Aorta (tissue), 5 donors: ENCODE measurements at places on chromosomes 7 and 10.

DNA sequence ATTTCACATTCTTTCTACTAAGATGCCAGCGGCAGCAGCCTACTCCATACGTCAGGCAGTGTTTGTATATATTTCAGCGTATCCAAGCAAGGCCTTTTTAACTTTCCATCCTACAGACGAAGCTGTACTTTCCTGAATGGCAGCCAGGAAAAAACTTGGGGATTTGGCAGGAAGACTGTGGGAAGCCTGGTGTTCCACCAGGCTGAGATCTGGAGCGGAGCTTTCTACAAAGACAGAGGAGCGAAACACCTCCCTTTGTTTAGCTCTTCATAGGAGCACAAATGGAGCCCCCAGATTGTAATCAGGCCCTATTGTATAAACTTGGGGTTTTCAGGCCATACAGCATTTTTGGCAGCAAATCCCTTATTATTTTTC, 143.8 kb downstream of the TES start:
- no peaks in the 10 kb centered on the region for H3K27me3 ChIP-seq
- peaks cover 7% of the 10 kb centered on the region for H3K4me1 ChIP-seq
- H3K36me3 ChIP-seq: no peaks in the 10 kb centered on the region
- H3K27ac ChIP-seq: peak overlapping the region; percentile 89
- peak; percentile 50 for DNase-seq

GRCh38 chr7:108824840-108825580, 255.3 kb downstream of the DNAJB9 start:
- no peaks in the 10 kb centered on the region for H3K4me1 ChIP-seq
- H3K36me3 ChIP-seq: no peaks in the 10 kb centered on the region
- H3K27me3 ChIP-seq: no peaks in the 10 kb centered on the region
- DNase-seq: peak; percentile 71
- no peak overlapping the region for H3K4me3 ChIP-seq
- H3K27ac ChIP-seq: no peak overlapping the region

DNA sequence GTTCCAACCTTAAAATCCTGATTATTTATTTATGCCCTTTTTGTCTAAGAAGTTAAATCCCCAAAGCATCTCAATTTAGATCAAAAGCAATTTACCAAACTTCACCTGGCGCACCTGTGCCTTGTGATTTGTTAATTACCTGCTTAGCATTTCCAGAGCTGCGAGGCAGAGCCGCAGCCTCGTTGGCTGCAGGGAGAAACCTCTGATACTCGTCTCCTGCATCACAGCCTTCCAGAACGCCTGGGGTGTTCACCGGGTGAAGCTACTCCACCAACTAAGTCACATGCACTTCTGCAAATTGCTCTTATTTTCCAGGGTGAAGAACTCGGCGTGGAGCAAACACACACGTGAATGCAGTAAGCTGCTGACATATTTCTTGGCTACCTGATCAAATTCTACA, 198.1 kb upstream of the RNF32 start:
- no peaks in the 10 kb centered on the region for H3K4me1 ChIP-seq
- H3K27ac ChIP-seq: no peak overlapping the region
- no peaks in the 10 kb centered on the region for H3K27me3 ChIP-seq
- no peak for DNase-seq
- no peaks in the 10 kb centered on the region for H3K36me3 ChIP-seq

DNA sequence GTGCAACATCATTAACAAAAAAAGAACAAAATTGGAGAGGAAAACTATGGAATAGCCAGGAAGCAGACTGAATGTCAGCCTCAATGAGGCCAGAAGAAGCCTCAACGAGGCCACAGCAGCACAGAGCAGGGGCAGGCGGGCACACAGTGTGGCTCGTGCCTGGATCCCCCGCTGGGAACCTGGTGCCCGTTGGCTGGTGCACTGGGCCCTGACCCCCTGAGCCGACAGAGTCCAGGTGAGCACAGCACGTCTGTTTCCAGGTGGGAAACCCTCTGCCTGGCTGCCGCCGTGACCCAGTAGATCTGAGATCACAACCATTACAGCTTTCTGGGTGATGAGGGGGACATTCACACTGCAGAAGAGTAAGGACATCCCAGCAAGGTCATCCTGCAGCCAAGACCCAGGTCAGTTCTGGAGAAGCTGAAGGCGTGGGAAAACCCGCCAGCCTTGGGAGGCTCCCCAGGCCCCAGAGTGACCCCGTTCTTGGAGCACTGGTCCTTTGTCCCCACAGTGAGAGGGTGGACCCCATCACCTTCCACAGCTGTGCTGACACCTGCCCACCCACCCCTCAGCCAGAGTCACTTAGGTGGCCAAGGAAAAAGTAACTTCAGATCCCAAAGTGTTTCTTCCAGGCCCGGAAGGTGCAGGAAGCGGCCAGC, 222.1 kb downstream of the ADARB2 start:
- H3K27me3 ChIP-seq: no peaks in the 10 kb centered on the region
- H3K36me3 ChIP-seq: no peaks in the 10 kb centered on the region
- H3K4me3 ChIP-seq: no peak overlapping the region
- DNase-seq: no peak

GRCh38 chr10:26417136-26417535, 21.0 kb upstream of the APBB1IP start:
- H3K4me3 ChIP-seq: no peak overlapping the region
- no peak for DNase-seq
- H3K4me1 ChIP-seq: no peaks in the 10 kb centered on the region

DNA sequence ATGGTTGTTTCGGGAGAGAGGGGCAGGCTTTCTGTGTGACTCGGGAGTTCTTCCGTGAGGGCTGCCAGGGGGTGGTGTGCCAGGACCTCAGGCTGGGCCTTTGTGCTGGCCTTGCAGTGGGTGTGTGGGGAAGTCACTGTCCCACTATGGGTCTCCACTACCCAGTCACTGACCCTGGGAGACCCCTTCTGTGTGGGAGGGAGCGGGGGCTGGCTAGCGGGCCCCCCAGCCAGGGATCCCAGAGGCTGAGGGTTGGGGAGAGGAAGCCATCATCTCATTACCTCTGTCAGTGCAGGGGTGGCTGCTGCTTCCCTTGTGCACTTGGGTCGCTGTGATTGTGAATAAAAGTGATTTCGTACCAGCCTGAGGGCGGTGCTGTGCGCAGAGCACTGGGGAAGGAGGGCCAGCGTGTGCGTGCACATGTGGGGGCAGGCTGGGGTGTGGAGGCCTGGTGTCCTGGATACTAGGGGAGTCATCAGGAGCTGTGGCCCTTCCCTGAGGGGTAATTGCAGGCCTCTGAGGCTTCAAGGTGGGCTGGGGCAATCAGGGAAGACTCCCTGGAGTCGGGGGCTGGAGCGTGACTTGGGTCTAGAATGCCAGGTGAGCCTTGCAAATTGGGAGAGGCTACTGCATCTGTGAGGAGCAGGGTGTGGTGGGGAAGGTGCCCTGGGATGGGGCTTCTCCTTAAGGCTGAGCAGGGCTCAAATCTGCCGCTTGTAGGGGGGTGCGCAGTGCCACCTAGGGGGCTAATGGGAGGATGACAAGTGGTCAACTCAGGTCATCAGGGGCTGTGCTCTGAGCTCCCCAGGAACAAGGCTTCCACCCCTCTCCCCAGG, 98.9 kb downstream of the NEURL1 start:
- H3K36me3 ChIP-seq: no peaks in the 10 kb centered on the region
- no peak for DNase-seq
- H3K27ac ChIP-seq: no peak overlapping the region
- no peaks in the 10 kb centered on the region for H3K27me3 ChIP-seq
- H3K4me3 ChIP-seq: no peak overlapping the region

- H3K4me1 ChIP-seq: no peaks in the 10 kb centered on the region
- DNase-seq: no peak
- no peak overlapping the region for H3K4me3 ChIP-seq
- no peak overlapping the region for H3K27ac ChIP-seq
- H3K36me3 ChIP-seq: peaks cover 8% of the 10 kb centered on the region
Observed at GRCh38 chr7:23306936-23307521, 7.9 kb downstream of the MALSU1 start.

DNA sequence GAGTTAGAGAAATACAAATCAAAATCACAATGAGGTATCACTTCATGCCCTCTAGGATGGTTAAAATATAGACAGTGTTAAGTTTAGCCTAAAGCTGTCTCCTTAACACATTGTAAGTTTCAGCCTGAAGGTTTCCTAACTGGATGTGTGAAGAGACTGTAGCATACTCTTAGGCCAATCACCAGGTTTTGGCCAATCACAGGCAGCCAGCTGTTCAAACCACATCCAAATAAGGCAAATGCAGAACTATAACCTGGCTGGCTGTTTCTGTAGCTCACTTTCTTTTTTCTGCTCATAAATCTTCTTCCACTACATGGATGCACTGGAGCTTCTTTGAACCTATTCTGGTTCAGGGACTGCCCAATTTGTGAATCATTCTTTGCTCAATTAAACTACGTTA, 19.7 kb downstream of the ESYT2 start:
- no peak overlapping the region for H3K27ac ChIP-seq
- H3K4me1 ChIP-seq: peaks cover 2% of the 10 kb centered on the region
- no peak overlapping the region for H3K4me3 ChIP-seq
- H3K27me3 ChIP-seq: no peaks in the 10 kb centered on the region

DNA sequence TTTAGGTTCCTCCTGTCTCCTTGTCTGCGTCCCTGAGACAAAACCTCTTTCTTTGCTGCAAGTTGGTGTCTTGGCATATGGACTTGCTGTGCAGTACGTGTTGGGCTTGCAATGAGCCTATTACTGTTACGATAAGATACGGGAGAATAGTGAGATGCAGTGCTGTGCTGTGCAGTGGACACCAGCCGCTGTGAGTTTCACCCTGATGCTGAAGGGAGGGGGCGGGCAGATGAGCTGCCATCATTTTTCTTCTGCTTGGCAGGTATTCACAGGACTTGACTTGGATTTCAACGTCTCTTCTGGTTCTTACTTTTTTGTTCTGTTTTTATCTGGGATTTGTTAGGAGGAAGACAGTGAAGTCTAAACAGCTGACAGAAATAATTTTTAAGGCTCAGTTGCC, 257.1 kb upstream of the PITRM1 start:
- H3K27ac ChIP-seq: no peak overlapping the region
- DNase-seq: no peak
- H3K36me3 ChIP-seq: no peaks in the 10 kb centered on the region
- H3K27me3 ChIP-seq: no peaks in the 10 kb centered on the region
- H3K4me1 ChIP-seq: peaks cover 1% of the 10 kb centered on the region
- H3K4me3 ChIP-seq: no peak overlapping the region

DNA sequence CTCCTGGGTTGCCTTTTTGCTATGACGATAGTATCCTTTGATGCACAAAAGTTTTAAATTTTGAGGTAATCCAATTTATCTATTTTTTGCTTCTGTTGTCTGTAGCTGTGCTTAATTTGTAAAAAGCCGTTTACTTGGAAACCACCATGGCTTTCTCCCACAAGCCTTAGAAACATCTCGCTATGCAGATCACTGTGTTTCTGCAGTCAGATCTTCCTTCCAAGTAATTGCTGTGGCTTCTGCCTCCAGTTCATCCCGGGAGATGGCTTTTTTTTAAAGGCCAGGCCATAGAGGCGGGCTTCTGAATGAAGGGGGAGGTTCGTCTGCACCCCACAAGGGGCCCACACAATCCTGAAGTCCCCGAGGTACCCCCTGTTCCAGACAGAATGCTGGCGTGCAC, 48.3 kb upstream of the OCM2 start:
- no peak for DNase-seq
- no peak overlapping the region for H3K27ac ChIP-seq
- H3K36me3 ChIP-seq: no peaks in the 10 kb centered on the region
- no peaks in the 10 kb centered on the region for H3K4me1 ChIP-seq
- H3K4me3 ChIP-seq: no peak overlapping the region

DNA sequence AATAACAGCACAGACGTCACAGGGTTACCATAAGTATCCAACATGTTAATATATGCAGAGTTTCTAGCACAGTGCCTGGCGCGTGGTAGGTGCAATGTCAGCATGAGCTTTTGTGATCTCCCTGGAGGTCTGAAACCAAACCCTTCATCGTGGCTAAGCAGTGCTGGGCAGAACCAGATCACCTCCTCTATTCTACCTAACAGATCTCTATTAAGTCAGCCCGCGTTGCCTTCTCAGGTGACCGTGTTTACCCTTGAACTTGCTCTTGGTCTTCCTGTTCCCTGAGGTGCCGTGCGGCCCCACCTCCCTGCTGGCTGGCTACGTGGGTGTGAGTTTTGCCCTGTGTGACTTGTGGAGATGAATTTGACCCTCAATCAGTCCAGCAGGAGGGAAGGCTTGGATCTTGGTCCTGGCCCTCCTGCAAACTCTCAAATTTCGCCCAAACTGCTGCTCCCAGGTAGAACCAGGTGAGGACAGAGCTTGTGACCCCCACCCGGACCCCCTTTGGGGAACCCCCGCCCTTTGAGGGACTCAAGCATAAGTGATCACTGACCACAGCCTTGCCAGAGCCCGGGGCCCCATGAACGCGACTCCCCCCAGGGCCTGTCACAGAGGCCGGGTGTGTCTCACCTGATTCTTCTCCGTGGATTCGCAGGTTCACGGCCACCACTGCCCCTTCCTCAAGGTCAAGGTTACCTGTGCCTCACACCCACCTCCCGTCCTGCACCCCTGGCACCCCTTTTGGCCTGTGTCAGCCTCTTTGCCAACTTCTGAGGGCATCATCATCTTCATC, 54.2 kb downstream of the ELFN1 start:
- H3K27ac ChIP-seq: no peak overlapping the region
- H3K4me3 ChIP-seq: no peak overlapping the region
- no peaks in the 10 kb centered on the region for H3K36me3 ChIP-seq
- DNase-seq: no peak
- H3K27me3 ChIP-seq: no peaks in the 10 kb centered on the region
- H3K4me1 ChIP-seq: no peaks in the 10 kb centered on the region

- DNase-seq: no peak
- H3K4me3 ChIP-seq: no peak overlapping the region
- no peak overlapping the region for H3K27ac ChIP-seq
Observed at GRCh38 chr7:98079891-98080648, 26.6 kb upstream of the LMTK2 start.

DNA sequence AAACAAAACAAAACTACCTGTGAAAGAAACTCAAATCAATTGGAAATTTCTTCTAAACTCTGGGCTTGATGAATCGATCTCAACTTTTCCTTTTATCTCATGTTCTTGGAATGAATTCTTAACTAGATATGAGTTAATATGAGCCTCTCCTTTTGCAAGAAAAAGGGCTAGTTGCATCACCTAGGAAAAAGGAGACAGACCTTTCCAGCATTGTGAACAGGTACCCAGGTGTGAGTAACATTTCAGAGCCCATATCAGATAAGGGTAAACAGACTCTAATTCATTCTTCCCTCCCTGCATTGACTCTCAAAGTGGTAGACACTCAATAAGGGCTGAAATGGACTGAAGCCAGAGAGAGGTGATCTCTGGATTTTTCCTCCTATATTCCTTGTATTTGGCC, 103.8 kb upstream of the AGR3 start:
- no peak overlapping the region for H3K4me3 ChIP-seq
- no peaks in the 10 kb centered on the region for H3K4me1 ChIP-seq
- no peak overlapping the region for H3K27ac ChIP-seq
- H3K36me3 ChIP-seq: no peaks in the 10 kb centered on the region
- DNase-seq: no peak

GRCh38 chr7:11552676-11553296, 279.2 kb downstream of the THSD7A start:
- H3K4me1 ChIP-seq: no peaks in the 10 kb centered on the region
- no peak overlapping the region for H3K4me3 ChIP-seq
- DNase-seq: no peak
- H3K27me3 ChIP-seq: no peaks in the 10 kb centered on the region
- H3K27ac ChIP-seq: no peak overlapping the region

- peaks cover 2% of the 10 kb centered on the region for H3K4me1 ChIP-seq
- H3K4me3 ChIP-seq: no peak overlapping the region
- no peaks in the 10 kb centered on the region for H3K27me3 ChIP-seq
- DNase-seq: no peak
Observed at GRCh38 chr10:50561266-50561665, 62.5 kb downstream of the SGMS1 start.

GRCh38 chr10:127405221-127405620, 143.9 kb upstream of the NPS start:
- H3K4me3 ChIP-seq: no peak overlapping the region
- no peaks in the 10 kb centered on the region for H3K36me3 ChIP-seq
- H3K27me3 ChIP-seq: no peaks in the 10 kb centered on the region
- DNase-seq: no peak
